ENCODE measurements at places on chromosomes 6 and 20.
A peak's percentile ranks its signal among the peaks of the same experiment; 100 is the strongest.

GRCh38 chr6:142185641-142186040, 38.6 kb downstream of the VTA1 start:
- no peak for DNase-seq

DNA sequence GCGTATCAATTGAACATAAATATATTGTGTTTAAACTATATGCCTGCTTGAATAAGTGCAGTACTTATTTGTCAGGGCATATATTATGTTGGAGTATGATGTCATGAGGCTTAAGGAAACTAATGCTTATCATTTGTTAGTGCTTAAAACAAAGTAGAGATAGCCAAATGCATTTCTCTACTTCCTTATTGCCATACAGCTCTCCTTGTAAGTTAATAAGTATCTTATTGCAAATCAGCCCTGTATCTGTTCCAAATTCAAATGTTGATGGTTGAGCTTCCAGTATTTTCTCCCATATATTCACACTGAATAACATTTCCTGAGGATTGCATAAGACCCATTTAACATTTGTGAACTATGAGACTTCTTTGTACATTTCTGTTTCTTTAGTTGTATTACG, 57.8 kb downstream of the CARMIL1 start:
- no peak for DNase-seq

- DNase-seq = no peak
Measured at GRCh38 chr6:144298194-144298593, 13.1 kb downstream of the UTRN start.

- DNase-seq = no peak
Measured at GRCh38 chr20:10433014-10433622, 904 bp downstream of the MKKS start.

DNA sequence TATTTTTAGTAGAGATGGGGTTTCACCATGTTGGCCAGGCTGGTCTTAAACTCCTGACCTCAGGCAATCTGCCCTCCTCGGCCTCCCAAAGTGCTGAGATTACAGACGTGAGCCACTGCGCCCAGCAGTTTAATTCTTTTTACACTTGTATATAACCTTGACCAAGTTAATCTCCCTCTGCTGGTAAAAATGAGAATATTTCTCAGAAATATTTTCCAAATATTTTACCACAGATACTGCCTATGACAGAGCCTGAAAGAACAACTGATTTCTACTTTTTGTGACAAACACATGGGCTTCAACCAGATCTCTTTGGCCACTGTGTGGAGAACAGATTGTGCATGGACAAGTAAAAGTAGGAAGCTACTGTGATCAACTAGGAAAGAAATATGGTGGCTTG, 21.2 kb upstream of the NHSL1 start:
- no peak for DNase-seq

GRCh38 chr6:19979059-19979458, 141.9 kb downstream of the ID4 start:
- DNase-seq = no peak

DNA sequence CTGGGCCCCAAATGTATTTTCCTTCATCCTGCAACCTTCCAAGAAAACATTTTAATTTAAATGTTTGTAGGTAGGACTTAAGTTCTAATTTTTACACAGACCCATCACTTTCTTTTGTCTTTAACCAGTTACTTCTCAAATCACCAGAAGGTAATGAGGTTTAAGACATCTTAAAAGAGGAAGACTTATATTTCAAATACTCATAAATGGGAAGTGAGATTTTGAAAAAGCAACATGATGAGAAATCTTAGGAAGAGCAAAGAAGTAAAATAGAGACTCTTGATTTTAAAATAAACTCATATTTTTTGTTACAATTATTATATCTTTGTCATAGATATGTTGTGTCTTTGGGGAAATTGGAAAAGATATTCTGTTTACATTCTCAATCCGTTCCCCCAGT, 82.3 kb downstream of the SYNE1 start:
- no peak for DNase-seq

GRCh38 chr6:166441325-166442078, 58.8 kb upstream of the MPC1 start:
- DNase-seq = no peak

DNA sequence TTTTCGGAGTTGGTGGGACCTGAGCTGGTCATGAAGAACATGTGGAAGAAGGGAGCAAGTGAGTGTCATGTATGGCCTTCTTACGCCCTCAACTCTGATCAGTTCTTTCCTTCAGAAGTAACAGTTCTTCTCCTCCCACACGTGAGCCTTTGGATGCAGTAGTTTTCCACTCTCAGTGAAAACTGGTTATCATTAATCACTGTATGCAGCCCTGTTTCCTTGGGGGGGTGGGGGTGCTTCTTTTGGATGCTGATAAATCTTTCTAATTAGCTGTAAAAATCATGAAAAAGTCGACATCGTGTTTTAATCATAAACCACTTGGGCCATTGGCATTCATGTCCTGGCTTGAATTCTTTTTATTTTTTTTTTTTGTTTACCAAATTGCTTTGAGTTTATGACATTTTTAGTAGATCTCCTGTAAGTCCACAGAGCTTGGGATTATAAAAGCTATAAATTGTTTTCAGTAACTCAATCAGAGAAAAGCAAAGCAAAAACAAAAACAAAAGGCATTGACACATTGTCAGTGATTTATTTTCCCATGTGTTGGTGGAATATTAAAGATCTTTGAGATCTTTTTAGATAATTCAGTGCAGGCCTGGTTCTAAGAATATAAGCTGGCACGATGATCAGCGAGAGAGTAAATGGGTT, 84.8 kb downstream of the TRMT11 start:
- no peak for DNase-seq

GRCh38 chr6:152301021-152301764, 336.0 kb downstream of the SYNE1 start:
- no peak for DNase-seq

DNA sequence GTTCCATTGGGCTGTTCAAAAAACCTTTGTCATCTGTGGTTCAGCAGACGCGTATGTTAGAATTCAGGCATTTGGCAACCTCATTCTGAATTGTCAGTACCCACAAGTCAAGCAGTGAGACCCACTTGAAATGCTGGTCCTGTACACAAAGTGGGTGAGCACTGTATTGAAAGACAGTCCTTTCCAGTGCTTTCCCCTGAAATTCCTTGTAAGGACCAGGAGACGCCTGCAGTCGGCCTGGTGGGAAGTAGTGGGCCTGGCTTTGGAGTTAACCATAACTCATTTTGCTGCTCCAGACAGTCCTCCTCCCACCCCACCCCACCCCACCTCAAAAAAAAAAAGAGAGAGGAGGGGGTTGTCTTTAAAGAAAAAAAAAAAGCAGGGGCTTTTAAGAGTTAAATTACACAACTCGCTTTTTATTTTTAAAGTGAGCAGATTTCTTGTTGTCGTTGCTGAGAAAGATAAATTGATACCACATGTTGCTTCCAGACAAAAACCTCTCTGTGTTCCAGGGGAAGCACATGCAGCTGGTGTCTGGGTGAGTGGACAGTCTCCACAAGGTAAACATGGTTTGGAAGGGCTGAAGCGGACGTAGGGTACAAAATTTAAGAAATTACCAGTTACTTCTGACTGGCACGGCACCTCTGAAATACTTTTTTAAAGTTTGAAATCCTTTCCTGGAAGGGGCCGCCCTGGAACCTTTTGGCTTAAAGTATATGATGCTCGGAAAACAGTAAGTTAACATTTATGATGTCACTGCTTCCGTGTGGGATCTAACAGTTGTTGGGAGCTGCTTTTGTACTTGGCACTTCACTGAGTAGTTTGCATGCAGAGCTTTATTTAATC, 95.3 kb downstream of the FOXO3 start:
- no peak for DNase-seq

DNA sequence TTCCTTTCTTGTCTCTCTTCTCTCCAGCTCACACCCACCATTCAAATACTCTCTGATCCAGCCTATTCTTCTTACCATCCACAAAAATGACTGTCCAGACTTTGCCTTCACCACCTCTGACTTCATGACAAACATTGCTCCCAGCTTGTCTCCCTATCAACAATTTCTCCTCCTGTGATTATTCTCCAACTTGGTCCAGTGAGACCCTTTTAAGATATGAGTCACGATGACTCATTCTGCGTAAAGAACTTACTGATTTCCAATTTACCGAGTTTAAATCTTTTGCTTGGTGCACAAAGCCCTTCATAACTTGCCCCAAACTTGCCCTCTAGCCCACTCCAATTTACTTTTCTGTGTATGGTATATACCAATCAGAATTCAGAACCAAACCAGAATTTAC, 833.2 kb downstream of the MAFB start:
- DNase-seq = no peak

DNA sequence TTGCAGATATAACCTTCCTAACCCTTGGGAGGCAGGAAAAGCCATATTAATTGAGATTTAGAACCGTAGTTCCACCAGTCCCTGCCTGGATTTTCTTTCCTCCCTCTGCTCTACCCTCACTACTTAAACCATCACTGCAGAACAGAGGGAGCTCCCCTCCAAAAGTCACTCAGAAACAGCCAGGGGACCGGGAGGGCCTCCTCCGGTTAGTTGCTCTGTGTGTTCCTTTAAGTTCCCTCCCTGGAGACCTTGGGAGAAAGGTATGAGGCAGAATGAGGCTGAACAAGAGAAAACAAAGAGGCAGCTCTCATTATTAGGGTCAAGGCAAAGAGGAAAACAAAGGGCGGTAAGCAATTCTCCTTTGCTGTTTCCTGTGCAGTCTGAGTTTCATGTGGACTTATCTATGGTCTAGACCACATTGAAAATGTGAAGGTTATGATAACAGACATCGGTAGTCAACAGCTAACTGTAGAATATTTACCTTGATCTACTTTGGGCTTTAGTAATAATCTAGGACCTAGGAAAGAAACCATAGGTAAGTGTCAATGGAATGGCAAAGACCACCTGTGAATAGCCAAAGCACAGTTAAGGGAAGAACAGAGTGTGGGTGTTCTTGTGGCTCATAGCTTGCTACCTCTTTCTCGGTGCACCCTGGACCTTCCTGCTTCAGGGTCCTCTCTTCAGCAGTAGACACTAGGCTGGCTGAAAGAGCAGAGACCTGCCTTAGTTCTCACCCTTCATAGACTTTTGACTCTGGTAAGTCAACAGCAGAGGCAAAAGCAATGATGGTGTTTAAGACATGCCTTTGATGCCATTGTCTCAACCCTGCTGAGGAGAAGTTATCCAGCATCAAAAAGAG, 250.9 kb upstream of the CITED2 start:
- no peak for DNase-seq

- no peak for DNase-seq
Measured at GRCh38 chr6:45300736-45301135, 27.4 kb upstream of the RUNX2 start.

DNA sequence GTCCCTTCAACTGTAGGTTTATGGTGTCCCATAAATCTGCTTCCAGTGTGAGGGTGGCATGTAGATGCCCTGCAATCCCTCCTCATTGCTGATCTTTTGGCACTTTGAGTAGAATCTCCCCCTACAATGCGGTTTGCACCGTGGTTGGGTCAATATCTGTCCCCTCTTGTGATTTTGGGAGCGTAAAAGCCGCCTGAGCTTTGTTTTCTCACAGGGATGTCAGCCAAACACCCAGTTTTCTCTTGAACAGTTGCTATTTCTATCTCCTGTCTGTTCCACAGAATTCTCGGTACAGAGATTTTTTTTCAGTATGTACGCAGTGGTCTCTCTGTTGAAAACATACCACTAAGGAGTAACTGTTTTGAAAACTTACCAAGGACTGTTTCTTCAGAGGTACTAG, 21.8 kb downstream of the CDS2 start:
- no peak for DNase-seq

GRCh38 chr6:12473494-12473893, 183.3 kb downstream of the EDN1 start:
- DNase-seq = no peak

DNA sequence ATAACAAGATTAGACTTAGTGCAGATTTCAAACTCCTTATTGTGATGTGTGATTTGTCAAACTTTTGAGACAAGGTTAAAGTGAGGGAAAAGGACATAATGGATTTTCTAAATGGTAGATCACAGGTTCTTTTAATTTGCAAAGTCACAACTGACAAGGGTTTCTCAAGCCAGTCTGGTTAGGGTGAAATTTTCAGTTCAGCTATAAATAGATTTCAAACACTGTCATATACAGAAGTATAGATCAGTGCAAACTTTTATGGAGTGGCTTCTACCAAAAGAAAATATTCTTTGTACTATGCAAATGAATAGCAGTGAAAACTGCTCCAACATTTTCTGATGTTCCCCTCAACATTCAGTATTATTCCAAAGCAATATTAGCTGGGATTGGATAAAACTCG, 337.1 kb upstream of the MAN1A1 start:
- no peak for DNase-seq

DNA sequence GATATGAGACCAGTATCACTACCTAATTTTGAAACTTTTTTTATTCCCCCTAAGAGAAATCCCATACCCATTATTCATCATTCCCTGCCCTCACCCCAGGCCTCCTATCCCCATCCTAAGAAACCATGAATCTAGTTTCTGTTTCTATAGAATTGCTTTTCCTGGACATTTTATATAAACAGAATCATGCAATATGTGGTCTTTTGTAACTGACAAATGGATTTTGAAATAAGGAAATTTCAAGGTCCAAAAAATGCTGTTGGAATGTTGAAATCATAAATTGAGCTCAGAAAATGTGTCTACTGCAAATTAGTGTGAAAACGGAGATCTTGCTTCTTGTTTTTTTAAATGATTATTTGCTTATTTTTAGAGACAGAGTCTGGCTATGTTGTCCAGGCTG, 25.1 kb downstream of the RNF217 start:
- DNase-seq = no peak

GRCh38 chr6:137341681-137342195, 122.6 kb upstream of the IFNGR1 start:
- peak; percentile 95 for DNase-seq

DNA sequence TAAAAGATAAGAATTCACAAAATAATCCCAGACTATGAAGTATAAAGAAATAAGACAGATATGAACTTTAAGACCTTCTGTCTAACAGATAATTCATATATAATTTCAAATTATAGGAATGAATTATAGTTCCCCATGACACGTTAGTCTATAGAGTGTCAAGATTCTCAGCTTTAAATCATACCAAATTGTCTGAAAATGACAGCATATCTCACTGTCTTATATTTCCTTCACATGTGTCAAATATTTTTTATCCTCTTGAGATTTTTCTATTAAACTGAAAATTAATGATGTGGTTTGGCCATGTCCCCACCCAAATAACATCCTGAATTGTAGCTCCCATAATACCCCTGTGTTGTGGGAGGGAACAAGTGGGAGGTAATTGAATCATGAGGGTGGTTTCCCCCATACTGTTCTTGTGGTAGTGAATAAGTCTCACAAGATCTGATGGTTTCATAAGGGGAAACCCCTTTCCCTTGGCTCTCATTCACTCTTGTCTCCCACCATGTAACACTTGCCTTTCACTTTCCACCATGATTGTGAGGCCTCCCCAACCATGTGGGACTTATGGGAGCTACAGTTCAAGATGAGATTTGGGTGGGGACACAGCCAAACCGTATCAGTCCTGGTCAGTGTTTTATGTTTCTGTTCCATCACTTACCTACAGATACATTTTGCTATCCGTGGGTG, 825.3 kb upstream of the GJE1 start:
- DNase-seq = no peak

Measured in DMS 273 treated with DMSO at 0.1 percent for 48 hours (cell line).